ENCODE measurements at places on chromosomes 6 and 20.

DNA sequence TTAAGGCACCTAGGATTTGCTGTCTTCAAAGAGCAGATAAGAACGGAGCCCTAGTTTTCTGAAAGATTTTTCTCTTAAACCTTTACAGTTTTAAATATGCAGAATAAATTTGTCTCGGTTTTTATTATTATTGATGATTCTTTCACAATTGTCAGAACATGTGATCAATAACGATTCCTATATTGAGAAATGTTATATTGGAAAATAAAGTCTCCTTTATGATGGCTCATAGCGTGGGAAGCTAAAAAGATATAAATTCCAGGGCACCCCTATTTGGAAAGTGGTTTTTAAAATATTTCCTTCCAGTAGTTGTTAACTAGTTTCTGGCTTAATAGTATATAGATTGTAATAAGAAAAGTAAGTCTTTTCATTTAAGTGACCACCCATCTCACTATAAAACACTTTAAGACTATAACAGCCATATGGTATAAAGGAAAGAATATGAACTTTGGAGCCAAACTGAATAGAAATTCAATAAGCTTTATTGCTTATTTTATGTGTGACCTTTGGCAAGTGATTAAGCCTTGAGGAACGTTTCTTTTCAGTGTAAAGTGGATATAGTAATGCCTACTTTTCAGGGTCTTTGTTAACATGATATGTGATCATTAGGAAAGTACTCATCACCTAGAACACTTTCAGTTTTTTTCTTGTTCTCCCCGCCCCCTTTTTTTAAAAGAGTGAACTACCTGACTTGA, 369.6 kb downstream of the LAMA2 start:
- no peak for DNase-seq

DNA sequence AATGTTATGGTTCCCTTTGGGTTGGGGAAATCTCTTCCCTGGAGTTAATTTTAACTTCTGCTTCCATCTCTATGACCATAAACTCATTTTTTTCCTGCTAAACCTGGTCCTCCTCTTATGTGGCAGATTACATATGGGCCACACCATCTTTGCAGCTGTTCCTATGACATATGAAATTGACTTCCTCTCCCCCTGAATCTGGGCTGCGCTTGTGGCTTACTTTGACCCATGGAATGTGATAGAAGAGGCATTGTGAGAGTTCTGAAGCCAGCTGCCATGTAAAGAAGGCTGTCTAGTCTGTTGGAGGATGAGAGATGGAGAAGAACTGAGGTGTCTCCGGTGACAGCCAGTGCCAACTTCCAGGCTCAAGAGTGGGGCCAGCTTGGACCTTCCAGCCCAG, 100.1 kb downstream of the CDC5L start:
- no peak for DNase-seq

GRCh38 chr6:143528164-143528811, 16.8 kb upstream of the FUCA2 start:
- DNase-seq = no peak

DNA sequence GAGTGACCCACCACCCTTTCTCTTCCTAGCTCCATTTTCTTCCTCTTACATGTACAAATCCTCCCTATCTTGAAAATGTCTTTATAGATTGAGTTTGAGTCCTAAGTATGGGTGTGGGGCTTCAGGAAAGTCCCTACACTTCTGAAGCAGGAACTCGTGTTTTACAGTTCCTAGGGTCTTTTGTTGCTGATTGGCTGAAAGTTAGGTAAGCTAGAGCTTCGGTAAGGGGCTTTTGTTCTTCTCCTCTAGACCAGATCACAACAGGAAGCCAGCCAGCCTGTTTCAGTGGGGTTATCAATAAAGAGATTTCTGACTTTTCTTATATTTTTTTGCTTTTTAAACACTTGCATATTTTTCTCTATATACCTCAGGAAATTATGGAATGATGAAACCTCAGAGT, 51.3 kb downstream of the CNR1 start:
- no peak for DNase-seq

DNA sequence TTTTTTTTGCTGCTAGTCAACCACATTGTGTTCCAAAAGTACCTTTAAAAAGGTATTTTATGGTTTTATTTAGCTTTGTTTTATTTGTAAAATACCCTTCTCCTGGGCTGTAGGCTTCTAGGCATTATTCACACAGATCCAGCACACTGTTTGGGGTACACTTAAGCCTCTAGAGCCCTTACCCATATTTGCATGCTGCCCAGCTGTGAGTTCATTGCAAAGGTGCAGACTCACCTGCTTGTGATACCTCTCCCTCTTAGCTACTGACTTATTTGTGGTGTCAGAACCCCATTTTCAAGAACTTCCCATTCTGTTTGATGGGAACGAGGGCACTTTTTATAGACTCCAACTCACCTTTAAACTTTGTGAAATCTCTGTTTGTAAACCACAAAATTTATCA, 69.8 kb downstream of the RIN2 start:
- DNase-seq = no peak

GRCh38 chr6:14290041-14290771, 172.6 kb downstream of the CD83 start:
- no peak for DNase-seq

- no peak for DNase-seq
These were observed 52.9 kb upstream of the TRAF3IP2 start for GRCh38 chr6:111658462-111659154.
